ENCODE measurements at places on chromosomes 4 and X. TPM values are rescaled to one million over a fixed set of nuclear protein-coding genes. Genes with fewer than 3 reads are reported as not detected.

FABP2 gene
- total RNA-seq: 4.1 TPM

DNA sequence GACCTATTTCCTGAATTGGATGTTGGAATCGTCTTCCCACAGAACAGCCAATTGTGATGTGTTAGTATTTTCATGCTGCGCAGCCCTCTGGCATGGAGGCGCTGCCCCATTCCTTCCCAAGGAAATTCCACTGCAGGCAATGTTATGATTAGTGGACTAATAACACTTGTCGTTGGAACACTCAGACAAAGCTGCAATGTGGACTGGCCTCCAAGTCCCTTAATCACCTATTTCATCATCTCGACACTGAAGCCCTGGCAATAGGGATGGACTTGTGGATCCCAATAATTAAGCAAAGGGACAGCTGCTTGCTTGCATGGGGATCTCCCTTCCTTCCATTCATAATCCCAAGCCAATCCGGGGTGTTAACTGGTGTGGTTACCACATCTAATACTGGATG lies 78.8 kb upstream of the PLAC1 start:
- H3K4me3 ChIP-seq: no peak overlapping the region
- H3K4me1 ChIP-seq: peaks cover 24% of the 10 kb centered on the region
- no peak overlapping the region for H3K27ac ChIP-seq
- H3K27me3 ChIP-seq: no peaks in the 10 kb centered on the region
- no peaks in the 10 kb centered on the region for H3K36me3 ChIP-seq
- no peak for DNase-seq

CT45A1 gene
- not detected for total RNA-seq

- no peak overlapping the region for H3K4me3 ChIP-seq
- peaks cover 36% of the 10 kb centered on the region for H3K36me3 ChIP-seq
- H3K27ac ChIP-seq: no peak overlapping the region
- no peaks in the 10 kb centered on the region for H3K27me3 ChIP-seq
- DNase-seq: no peak
Observed at GRCh38 chr4:145552181-145552822, 66.9 kb upstream of the MMAA start.

GRCh38 chr4:168928346-168928745 lies 81.7 kb downstream of the CBR4 start:
- H3K4me1 ChIP-seq: peaks cover 5% of the 10 kb centered on the region
- no peak overlapping the region for H3K27ac ChIP-seq
- H3K27me3 ChIP-seq: no peaks in the 10 kb centered on the region
- peaks cover 46% of the 10 kb centered on the region for H3K36me3 ChIP-seq

DNA sequence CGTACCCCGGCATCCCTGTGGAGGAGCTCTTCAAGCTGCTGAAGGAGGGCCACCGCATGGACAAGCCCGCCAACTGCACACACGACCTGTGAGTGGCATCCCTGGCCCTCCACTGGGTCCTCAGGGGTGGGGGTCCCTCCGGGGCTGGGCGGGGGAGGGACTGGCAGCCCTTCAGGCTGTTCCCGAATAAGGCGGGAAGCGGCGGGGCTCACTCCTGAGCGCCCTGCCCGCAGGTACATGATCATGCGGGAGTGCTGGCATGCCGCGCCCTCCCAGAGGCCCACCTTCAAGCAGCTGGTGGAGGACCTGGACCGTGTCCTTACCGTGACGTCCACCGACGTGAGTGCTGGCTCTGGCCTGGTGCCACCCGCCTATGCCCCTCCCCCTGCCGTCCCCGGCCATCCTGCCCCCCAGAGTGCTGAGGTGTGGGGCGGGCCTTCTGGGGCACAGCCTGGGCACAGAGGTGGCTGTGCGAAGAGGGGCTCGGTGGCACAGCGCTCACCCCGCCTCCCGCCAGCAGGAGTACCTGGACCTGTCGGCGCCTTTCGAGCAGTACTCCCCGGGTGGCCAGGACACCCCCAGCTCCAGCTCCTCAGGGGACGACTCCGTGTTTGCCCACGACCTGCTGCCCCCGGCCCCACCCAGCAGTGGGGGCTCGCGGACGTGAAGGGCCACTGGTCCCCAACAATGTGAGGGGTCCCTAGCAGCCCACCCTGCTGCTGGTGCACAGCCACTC lies 13.7 kb downstream of the FGFR3 start:
- no peak overlapping the region for H3K4me3 ChIP-seq
- no peak for DNase-seq
- H3K4me1 ChIP-seq: no peaks in the 10 kb centered on the region
- H3K27ac ChIP-seq: no peak overlapping the region
- no peaks in the 10 kb centered on the region for H3K36me3 ChIP-seq
- no peaks in the 10 kb centered on the region for H3K27me3 ChIP-seq

GRCh38 chr4:155597933-155598451 lies 68.7 kb upstream of the GUCY1A1 start:
- no peak overlapping the region for H3K27ac ChIP-seq
- no peaks in the 10 kb centered on the region for H3K36me3 ChIP-seq
- no peaks in the 10 kb centered on the region for H3K27me3 ChIP-seq
- DNase-seq: no peak
- H3K4me1 ChIP-seq: peaks cover 15% of the 10 kb centered on the region

SLC9B1 gene
- total RNA-seq: 1.6 TPM

GRCh38 chr4:58325070-58325469 lies 1214.9 kb upstream of the IGFBP7 start:
- no peaks in the 10 kb centered on the region for H3K4me1 ChIP-seq
- no peak overlapping the region for H3K4me3 ChIP-seq
- H3K27ac ChIP-seq: no peak overlapping the region
- no peaks in the 10 kb centered on the region for H3K27me3 ChIP-seq
- no peak for DNase-seq
- H3K36me3 ChIP-seq: no peaks in the 10 kb centered on the region

GRCh38 chr4:187714957-187715356 lies 280.6 kb upstream of the ZFP42 start:
- H3K4me3 ChIP-seq: no peak overlapping the region
- no peaks in the 10 kb centered on the region for H3K36me3 ChIP-seq
- no peak overlapping the region for H3K27ac ChIP-seq

GC gene
- 71.9 TPM for total RNA-seq

NHSL2 gene
- total RNA-seq: 11.3 TPM

All from type B pancreatic cell (in vitro differentiated cells).